Calu3 (cell line): ENCODE measurements at places on chromosomes 5 and 9. TPM values are rescaled to one million over a fixed set of nuclear protein-coding genes. Genes with fewer than 3 reads are reported as not detected.

Gene GPR150
- 0.17 and 0.24 TPM in 2 replicates for total RNA-seq

Gene IRX1
- not detected in 2 replicates for total RNA-seq

Gene BHMT2
- total RNA-seq = not detected in 2 replicates

Gene TAF1L
- total RNA-seq = not detected in 2 replicates

Gene MACROH2A1
- total RNA-seq = 365 and 368 TPM in 2 replicates

Gene GFRA3
- total RNA-seq = 0.54 and 0.83 TPM in 2 replicates

Gene FCN2
- not detected in 2 replicates for total RNA-seq

Gene CYLC2
- not detected in 2 replicates for total RNA-seq

Gene SLC23A1
- total RNA-seq = 0.80 and 2.8 TPM in 2 replicates

Gene BHMT
- total RNA-seq = not detected in 2 replicates

Gene OBP2B
- not detected in 2 replicates for total RNA-seq

Gene PTPRD
- total RNA-seq = 0.37 and 1.8 TPM in 2 replicates

Gene ORM1
- not detected in 2 replicates for total RNA-seq

Gene MIGA2
- 17.8 and 21.2 TPM in 2 replicates for total RNA-seq

Gene TAF11L13
- not detected in 2 replicates for total RNA-seq
